ENCODE measurements at places on chromosomes 1 and 21.

DNA sequence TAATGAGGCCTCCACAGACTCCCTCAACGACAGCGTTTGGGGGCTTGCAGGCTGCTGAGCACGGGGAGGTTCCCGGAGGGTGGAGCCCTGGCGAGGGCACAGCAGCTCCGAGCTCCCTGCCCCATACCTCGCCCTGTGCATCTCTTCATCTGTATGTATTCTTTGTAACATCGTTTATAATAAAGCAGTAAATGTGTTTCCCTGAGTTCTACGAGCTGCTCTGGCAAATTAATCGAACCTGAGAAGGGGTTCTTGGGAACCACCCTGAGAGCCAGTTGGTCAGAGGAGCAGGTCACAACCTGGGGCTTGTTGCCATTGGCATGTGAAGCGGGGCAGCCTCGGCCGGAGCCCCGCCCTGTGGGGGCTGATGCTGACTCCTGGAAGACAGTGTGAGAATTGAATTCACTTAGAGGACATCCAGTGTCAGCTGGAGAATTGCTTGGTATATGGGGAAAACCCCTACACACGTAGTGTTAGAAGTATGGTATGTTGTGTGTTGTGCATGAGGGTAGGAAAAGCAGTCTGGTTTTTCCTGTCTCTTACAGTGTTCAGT is 11.5 kb downstream of the SLC37A1 start:
- DNase-seq, result no peak

GRCh38 chr21:43965911-43966585 is 46.1 kb upstream of the TRAPPC10 start:
- DNase-seq, result no peak

DNA sequence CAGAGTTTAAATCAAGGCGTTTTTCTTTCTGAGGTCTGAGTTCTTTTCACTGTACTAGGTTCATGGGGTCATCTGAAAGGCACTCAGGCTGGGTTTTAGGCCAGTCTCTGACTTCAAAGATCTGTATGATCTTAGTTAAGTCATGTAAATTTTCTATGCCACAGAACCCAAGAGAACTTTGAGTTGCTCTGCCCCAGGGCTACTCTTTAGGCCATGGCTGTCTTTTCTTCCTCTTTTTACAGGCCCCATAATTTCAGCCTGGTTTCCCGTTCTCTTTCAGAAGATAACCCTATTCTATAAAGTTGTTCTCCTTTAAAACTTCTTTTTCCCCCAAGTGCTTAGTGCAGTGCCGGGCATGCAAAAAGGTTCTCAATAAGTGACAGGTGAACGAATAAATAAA is 26.1 kb downstream of the METTL13 start:
- no peak for DNase-seq

- DNase-seq, result no peak
Observed at GRCh38 chr1:162922201-162922600, 61.2 kb upstream of the CCDC190 start.

GRCh38 chr1:232393010-232393409 is 236.9 kb downstream of the SIPA1L2 start:
- no peak for DNase-seq

DNA sequence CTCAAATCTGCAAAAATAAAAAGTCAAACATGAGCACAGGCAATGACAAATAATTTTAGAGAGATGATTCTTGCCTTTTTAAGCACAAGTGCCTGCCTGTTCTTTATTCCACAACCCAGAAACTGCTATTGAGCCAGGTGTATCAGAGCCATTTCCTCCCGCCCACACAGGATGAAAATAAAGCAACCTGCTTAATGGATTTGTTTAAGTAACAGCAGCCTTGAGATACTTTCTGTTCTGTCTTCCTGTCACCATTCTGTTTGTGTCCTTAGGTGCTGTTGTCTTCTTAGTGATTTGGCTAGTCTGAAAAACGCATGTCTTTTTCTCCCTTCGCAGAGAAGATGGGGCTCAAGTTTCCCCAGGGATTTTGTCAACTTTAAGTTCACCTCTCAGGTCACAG is 11.4 kb downstream of the RPE65 start:
- DNase-seq, result no peak

DNA sequence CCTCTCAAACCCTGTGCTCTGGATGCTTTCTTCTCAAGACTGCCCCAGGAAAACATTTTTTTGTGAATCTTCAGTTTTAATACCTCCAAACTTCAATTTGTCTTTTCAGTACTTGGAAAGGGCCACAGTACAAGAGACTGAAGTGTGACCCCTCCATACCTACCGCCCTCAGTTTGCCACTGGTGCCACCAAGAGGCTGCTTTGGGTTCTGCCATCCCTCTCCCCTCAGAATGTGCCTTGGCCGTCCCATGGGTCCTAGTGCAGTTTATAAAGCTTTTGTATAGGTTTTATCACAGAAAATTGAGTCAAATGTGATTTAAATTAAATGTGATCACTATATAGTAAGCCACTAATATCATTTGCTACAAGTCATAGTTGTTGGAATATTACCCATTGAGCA is 60.8 kb upstream of the PGD start:
- DNase-seq, result peak; percentile 17

DNA sequence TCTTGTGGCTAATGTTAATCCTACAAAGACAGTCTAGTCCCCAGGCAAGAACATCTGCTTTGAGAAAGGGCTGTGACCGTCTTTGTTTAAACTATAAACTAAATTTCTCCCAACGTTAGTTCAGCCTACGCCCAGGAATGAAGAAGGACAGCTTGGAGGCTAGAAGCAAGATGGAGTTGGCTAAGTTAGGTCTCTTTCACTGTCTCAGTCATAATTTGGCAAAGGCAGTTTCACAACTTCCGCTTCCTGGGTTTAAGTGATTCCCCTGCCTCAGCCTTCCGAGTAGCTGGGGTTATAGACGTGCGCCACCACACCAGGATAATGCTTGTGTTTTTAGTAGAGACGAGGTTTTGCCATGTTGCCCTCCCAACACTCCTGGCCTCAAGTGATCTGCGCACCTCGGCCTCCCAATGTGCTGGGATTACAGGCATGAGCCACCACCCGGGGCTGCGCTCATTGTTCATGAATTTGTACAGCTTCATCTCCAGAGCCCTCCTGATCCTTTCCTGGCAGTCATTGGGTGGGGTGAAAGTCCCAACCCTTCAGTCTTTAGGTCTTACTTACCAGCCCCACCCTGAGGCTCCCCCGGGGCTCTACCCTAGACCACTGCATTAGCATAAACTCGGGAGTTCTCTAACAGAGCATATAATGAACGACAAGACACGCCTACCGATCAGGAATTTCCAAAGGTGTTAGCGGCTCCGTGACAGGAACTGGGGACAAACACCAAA is 4.9 kb upstream of the MASP2 start:
- no peak for DNase-seq

DNA sequence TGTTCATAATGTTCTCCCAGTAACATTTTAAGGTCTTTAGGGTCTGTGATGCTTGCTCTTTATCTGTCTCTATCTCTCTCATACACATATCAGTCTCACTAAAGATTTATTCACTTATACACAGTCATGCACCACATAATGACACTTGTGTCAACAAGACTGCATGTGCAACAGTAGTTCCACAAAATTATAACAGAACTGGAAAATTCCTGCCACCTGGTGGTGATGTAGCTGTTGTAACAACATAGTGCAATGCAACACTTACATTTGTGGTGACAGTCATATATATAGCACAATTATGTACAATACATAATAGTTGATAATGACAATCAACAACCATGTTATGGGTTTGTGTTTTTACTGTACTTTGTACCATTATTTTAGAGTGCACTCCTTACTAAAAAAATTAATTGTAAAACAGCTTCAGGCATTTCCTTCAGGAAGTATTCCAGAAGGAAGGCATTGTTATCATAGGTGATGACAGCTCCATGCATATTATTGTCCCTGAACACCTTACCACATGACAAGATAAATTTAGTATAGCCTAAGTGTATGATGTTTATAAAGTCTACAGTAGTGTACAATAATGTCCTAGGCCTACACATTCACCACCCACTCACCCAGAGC is 8.1 kb downstream of the TDRD5 start:
- DNase-seq, result no peak

- DNase-seq, result no peak
Observed at GRCh38 chr1:7356079-7356478, 415.0 kb upstream of the VAMP3 start.

- no peak for DNase-seq
Observed at GRCh38 chr1:176183618-176184017, 23.5 kb downstream of the COP1 start.

- no peak for DNase-seq
Observed at GRCh38 chr21:34783815-34784214, 115.0 kb downstream of the CLIC6 start.
